ENCODE measurements at places on chromosomes 2 and 18.

DNA sequence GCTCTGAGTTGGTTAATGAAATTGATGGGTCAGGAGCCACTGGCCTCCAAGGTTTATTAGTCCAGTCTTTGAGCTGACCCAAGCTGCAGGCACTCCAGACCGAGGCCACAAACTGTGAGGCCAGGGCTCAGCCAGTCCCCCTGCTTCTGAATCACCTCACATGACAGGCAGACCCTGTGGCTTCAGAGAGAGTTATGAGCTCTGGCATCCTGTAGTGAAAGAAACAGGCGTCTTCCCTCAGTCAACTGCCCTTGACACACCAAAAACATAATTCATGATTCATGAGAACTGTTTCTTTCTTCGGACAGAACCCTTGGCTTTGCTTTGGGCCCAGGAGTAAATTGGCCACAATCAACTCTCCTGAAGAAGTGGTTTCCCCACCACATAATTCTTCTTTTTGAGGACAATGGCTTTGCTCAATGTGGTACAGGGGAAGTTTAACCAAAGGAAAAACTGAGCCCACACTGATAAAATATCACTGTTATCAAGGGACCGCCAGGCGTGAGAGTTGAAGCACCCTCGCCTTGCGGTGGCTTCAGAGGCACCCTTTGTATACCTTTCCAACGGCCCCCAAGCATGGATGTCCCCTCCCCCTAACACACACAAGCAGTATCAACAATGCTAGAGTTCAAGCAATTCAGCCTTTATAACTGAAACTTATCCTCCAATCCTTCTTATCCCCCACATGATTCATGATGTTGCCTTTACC is 226.9 kb downstream of the CYRIA start:
- no peak for DNase-seq

- no peak for DNase-seq
These were observed 17.6 kb upstream of the ZAP70 start for GRCh38 chr2:97695744-97696143.

GRCh38 chr2:171478345-171478744 is 43.9 kb upstream of the CYBRD1 start:
- no peak for DNase-seq

DNA sequence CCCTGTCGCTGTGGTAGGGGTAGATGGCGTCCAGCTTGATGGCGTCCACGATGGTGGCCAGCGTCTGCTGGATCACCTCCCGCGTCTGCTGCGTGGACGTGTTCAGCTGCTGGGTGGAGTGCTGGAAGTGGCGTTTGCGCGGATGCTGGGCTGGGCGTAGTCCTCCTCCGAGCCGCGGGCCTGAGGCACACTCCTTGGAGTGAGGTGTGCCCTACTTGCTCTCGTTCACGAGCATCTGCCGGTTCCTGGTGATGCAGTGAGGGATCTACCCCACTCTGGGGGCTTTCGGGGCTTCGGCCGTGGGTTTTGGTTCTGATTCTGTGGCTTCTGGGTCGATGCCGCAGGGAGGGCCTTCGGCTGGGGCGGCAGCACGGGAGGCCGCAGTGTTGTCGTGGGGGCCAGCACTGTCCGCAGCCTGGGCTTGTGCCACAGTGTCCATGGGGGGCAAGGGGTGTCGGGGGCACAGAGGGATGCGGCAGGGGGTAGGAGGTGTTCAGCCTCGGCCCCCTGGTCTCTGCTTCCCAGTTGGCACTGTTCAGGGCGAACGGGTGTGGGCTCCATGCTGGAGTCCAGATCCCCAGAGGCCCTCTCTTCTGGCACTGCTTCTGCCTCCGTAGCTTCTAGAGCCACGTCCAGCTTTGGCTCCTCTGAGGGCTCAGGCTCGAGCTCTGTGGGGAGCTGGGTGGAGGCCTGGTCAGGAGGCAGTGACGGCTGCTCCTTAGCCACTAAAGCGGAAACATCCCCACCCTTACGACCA is 890.6 kb upstream of the LRRTM1 start:
- no peak for DNase-seq

GRCh38 chr2:30078521-30078920 is 68.3 kb upstream of the YPEL5 start:
- DNase-seq: no peak

DNA sequence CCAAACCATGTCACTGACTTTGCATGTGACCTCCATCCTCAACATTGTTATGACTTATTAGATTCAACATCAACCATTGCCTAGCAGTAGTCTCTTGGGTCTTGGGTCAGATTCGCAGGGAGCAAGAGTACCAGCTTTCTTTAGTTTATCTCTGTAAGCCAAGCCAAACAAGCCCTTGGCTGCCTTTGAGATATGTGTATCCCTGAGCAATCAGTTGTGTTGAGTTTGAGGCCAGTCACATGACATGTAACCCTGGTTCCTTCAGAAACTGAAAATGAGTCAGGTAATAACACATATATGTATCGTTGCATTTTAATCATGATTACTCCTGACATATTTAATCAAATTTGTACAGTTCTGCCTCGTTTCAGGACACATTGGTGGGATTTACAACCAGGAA is 173.3 kb downstream of the PARD3B start:
- DNase-seq: no peak

DNA sequence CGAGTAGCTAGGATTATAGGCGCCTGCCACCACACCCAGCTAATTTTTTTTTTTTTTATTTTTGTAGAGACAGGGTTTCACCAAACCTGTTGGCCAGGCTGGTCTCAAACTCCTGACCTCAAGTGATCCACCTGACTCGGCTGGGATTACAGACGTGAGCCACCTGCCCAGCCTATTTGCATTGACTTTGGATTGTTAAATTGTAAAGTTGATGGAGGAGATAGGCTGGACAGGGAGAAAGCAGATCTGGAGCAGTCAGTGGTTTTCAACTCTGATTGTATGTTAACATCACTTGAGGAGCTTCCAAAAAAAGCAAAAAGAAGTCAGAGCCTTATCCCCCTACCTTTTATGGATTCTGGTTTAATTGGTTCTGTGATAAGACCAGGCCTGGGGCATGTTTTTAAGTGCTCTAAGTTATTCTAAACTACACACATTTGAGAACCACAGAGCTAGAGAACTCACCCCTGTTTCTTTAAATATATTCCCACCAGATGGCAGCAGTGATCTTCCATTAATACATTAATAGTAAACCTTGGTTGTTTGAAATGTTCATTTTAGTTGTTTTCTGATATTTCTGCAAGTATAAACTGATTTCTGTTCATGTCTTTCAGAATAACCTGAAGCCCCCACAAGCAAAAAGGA is 7.5 kb downstream of the C2orf49 start:
- no peak for DNase-seq

DNA sequence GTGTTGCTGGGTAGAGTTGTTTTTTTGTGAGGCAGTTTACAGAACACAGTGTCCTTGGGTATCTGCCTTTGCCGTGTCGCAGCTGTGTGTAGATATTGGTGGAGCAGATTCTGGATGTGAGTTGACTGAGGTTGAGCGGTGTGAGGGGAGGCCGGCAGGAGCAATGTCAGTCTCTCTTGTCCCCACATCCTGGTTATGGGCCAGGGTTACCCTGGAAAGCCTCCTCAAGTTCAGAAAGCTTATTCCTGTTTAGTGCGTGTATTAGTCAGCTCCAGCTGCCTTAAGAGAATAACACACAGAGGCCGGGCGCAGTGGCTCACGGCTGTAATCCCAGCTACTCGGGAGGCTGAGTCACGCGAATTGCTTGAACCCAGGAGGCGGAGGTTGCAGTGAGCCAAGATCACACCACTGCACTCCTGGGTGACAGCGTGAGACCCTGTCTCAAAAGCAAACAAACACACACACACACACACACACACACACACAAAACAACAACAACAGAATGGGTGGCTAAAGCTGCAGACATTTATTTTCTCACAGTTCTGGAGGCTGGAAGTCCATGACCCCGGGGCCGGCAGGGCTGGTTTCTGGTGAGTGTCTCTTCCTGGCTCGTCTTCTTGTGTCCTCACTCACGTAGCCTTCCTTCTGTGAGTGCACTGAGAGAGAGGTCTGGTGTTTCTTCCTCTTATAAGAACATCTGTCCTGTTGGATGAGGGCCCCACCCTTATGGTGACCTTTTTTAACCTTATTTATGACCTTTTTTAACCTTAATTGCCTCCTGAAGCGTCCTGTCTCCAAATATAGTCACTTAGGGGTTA is 5.1 kb downstream of the NCK2 start:
- no peak for DNase-seq

DNA sequence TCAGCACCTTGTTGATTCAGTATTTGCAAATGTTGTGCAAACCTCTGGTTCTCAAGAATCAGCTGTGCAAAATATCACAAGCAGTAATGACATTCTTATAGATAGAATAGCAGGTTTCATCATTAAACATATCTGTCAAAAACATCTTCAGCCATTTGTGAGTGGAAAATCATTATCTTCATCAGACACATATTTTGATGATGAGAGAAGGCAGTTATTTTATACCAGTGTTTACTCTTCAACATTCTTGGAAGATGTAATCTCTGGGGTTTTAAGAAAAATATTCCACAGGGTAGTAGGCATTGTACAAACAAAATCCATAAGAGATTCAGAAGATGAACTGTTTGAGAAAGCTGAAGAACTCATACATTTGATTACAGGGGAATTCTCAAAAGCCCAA is 64.3 kb downstream of the FSIP2 start:
- DNase-seq: no peak

DNA sequence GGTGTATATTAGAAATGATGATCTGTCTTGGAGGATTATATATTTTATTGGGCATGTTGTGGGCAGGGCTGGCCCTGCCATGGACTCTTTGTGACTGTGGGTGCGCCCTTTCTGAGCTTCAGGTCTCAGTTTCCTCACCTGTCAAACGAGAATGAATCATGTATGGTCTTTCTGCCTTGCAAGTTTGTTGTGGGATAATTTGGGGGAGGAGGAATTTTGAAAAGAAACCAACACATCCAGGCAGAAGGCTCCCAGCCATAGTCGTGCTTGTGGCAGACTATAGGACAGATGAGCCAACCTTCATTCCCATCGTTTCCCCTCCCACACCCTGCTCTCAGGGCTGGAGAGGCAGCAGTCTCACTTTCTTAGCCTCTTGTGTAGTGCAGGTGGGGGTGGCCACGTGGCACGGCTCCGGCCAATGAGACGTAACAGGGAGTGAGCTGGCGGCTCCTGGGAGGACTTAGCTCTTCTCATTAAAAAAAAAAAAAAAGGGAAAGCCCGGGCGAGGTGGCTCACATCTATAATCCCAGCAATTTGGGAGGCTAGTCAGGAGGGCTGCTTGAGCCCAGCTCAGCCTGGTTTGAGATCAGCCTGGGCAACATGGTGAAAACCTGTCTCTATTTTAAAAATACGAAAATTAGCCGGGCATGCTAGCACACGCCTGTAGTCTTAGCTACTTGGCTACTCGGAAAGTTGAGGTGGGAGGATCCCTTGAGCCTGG is 63.1 kb downstream of the RHOB start:
- no peak for DNase-seq
